ENCODE measurements at places on chromosomes 4 and X.
A peak's percentile ranks its signal among the peaks of the same experiment; 100 is the strongest.

DNA sequence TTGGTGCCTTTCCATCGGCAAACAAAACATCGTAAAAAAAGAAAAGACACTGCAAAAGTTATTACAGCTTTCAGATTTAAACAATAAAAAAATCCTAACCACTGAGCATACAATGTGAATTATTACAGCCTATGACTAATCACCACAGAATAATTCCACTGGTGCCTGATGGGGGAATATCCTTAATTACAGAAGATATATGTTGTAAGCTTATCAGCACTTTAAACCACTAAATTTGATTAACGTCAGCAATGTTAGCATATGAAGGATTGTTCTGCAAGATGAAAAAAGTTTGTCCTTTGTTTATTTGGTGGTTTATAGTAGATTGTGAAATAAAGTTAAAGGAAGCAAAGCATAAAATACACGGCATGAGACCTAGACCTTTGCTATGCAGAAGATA is 210.2 kb upstream of the ADAMTS3 start:
- DNase-seq, result no peak

- no peak for DNase-seq
Observed at GRCh38 chrX:139086246-139086645, 374.7 kb upstream of the FGF13 start.

GRCh38 chrX:17375637-17376430 is 834 bp downstream of the NHS start:
- DNase-seq, result no peak

DNA sequence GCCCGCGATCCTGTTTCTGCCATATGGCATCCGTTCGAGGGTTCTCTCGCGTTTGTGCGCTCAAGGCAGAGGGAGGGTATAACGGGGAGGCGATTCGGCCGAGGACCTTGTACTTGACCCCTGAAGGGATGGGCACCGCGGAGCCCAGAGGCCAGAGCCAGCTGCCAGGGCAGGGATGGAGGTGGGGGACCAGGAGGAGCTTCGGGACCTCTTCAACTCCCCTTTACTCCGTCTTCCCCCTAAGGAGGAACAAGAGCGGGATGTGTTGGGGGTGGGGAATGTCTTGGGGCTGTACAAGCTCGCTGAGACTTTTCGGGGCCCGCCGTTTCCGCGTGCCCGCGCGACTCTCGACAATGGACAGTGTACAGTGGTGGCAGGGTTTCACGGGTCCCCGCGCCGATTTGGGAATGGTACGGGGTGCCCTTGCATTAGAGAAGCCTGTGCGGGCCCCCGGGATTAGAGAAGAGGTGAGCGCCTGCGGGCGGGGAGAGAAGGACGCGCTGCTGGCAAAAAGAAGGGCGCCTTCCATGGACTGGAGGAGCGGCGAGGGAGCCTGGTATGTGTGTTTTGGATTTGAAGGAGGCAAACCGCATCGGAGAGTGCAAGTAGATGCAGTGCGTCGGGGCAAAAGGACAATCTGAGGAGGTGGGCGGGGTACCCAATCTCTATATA is 760 bp downstream of the UGT8 start:
- no peak for DNase-seq

DNA sequence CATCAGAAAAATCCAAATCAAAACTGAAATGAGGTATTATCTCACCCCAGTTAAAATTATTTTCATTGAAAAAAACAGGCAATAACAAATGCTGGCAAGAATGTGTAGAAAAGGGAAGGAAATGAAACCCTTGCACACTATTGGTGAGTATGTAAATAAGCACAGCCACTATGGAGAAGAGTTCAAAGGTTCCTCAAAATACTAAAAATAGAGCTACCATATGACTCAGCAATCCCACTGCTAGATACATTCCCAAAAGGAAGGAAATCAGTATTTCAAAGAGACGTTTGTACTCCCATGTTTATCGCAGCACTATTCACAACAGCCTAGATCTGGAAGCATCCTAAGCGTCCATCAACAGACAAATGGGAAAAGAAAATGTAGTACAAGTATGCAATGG is 932.4 kb downstream of the PCDH18 start:
- no peak for DNase-seq

DNA sequence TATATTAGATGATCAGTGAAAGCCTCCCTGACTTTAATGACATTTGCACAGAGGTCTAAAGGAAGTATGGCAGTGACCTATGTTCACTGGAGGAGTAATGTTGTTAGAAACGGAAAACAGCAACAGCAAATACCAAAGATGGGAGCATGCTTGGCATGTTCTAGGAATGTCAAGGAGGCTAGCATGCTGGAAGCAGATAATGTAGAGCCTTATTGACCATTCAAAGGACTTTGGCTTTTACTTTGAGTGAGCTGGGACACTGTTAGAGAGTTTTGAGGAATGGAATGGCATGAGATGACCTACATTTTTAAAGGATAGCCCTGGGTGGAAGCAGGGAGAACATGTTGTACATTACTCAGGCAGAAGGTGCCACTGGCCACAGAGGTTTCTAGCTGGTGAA is 6.0 kb downstream of the RPA4 start:
- DNase-seq, result no peak

- DNase-seq, result no peak
Observed at GRCh38 chrX:15435836-15436619, 51.8 kb upstream of the VEGFD start.

- peak; percentile 3 for DNase-seq
Observed at GRCh38 chr4:140637836-140638235, 69.1 kb upstream of the UCP1 start.

DNA sequence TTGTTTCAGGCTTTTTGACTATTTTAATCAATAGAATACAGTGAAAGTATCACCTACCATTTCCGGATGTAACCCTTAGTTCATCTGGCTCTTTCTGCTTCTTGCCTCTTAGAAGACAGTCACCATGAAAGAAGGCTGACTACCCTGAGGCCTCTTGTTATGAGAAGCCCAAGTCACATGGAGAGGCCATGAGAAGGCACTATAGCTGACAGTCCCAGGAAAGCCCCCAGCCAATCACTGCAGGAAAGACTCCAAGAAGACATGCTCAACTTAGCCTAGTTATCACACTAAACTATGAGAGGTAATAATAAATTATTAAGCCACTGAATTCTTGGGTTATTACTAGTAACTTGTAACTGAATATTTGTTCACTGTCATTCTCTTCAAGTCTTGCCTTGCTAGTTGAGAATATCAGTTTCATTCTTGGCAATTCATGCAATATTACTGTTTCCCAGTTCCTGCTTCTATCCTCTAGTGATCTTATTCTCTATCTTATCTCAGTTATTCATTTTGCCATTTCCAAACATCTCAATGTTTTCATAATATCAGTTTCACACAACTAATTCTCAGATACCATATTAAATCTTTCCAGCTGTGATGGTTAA is 57.1 kb upstream of the GUCY1A1 start:
- DNase-seq, result no peak

DNA sequence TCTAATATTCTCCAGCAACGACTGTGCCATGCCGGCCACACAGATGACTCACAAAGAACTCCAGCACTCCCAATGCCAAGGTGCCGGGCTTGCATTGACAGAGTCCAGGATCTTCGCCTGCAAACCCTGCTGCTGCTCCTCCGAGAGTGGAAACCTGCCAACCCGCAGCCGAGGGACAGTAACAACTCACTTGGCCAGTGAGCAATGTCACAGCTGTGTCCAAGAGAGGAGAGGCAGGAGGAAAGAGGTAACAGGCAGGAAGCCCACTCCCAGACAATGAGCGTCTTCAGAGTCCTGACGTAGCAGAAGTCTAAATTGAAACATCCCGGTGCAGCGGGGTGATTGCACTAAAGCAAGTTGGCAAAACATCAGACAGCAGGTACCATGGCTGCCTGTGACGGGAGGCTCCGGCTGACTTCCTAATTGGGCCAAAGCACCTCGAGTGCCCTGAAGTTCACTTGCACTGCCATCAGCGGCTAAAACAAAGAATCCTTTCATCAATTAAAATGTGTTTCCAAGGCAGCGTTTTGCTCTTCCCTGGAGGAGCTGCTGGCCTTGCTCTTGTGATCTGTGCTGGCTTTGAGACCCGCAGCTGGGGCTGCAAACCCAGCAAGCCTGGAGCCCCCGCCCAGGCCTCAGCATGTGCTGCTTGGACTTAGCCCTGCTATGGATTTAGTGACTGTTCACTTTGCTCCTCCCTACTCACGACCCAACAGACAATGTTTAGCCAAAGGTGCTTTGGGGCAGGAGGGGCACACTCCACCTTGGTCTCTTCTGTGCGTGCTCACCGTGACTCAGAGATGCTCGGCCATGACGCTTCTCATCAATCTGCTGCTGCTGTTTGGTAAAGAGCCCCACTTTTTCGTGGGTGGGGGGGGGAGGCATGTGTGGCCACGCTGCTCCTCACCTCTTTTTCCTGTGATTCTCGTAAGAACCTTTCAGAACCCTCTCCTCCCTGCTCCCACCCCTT is 36.5 kb downstream of the DCTD start:
- no peak for DNase-seq

GRCh38 chrX:72041871-72042851 is 89.6 kb downstream of the RTL5 start:
- DNase-seq, result no peak

DNA sequence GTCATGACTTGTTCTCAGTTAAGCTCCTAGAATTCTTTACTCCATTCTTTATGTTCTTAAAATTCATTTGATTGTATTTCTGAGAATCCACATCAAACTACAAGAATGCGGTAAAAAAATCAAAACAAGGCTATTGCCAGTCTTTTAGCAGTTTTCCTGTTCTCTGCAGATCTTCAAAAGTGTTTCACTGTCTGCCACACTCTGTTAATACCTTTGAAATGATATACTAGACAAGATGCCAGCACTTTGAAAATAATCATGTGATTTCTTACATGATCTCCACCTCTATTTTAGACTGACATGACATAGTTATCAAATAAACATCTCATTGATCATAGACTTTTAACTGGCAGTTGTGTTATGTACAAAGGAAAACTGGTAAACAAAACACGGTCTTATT is 30.1 kb upstream of the GPRIN3 start:
- no peak for DNase-seq

- no peak for DNase-seq
Observed at GRCh38 chr4:113232194-113232593, 182.7 kb downstream of the ANK2 start.

DNA sequence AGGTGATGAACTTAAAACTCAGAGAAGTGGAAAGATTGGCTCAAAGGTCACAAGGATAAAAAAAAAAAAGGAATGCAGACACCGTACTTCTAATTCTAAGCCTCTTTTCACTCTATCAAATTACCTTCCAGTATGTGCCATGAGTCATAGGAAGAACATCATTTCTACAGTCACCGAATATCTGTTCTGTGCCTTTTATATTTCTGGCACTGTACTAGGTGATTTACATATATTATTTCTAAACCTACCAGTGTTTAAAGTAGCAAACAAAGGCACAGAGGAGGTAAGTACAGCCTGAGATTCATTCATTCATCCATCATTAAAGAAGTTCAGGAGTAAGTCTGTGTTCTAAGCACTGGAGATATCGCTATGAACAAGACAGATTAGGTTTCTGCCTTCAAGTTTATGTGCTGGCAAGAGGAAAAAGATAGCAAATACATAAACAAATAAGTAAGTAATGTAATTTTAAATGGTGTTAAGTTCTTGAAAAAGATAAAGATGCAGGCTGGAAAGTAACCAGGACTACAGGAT is 65.3 kb downstream of the PALLD start:
- no peak for DNase-seq

GRCh38 chr4:136922066-136922465 is 610.2 kb downstream of the PCDH18 start:
- no peak for DNase-seq

DNA sequence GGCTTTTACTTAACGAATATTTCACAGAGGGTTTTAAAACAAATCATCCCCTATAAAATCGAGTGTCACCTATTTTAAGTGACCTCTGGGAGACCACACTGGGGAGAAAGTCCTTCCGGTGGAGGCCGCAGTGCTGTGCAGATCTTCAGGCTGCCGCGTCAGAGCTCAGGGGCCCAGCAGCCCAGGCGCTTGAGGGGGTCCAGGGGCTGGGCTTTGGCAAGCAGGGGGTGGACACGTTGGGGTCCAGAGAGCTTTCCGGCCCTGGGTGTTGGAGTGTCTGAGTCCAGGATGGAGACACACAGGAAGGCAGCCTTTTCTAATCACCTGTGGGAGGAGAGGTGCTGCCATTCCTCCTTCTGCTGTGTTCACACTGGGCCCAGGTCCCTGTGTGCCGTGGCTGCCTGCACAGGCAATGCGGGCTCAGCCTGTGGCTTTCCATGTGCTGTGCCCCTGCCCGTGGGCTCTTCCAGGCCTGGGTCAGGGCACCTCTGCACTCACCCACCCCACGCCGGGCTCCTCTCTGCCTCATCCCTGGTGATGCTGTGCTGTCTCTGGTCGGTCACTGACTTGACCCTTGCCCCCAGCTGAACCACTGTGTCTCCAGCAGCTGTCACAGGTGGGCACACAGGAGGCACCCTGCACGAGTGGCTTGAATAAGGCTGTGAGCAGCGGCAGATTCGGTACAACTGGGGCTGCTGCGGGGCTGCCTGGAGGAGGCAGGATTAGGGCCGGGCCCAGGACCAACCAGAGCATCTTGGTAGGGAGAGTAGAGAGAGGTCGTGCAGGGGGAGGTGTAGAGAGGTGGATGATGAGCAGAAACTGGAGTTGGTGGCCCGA is 10.0 kb downstream of the HTRA3 start:
- DNase-seq, result no peak

GRCh38 chr4:7945709-7946380 is 6.2 kb upstream of the AFAP1 start:
- no peak for DNase-seq

- no peak for DNase-seq
Observed at GRCh38 chr4:146059865-146060264, 115.7 kb upstream of the LSM6 start.

DNA sequence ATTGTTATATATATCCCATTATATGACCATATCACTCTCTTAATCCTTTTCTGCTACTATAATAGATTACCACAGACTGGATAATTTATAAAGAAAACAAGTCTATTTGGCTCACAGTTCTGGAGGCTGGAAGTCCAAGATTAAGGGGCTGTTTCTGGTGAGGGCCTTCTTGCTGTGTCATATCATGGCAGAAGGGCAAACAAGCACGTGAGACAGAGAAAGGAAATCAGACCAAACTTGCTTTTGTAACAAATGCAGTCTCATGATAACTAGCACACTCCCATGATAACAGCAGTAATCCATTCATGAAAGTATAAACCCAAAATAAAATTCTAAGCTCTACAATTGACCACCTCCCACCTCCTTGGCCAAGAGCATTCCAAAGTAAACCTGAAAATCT is 16.3 kb upstream of the TAB3 start:
- DNase-seq, result no peak

DNA sequence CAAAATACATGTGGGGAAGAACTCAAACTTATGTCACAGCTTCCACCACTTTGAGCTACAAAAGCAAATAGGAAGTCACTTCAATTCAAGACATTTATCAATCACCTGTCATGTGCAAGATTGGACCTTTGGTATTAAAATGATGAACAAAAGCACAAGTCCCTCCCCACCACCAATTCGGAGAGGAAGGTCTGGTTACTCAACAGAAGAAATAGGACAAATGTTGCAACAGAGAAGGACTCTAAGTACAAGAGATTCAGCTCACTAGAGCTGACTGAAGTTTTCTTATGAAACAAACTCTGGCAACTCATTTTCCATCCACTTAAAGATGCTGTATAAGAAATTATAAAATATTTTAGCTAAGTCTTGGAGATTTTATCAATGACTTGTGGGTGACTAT is 16.0 kb upstream of the MMRN1 start:
- DNase-seq, result no peak

- DNase-seq, result no peak
Observed at GRCh38 chr4:121472937-121473721, 92.3 kb upstream of the QRFPR start.

All from NCI-H2081 treated with DMSO at 0.1 percent for 48 hours (cell line).